Neural crest cell (in vitro differentiated cells): ENCODE measurements at places on chromosomes 3 and 15.

DNA sequence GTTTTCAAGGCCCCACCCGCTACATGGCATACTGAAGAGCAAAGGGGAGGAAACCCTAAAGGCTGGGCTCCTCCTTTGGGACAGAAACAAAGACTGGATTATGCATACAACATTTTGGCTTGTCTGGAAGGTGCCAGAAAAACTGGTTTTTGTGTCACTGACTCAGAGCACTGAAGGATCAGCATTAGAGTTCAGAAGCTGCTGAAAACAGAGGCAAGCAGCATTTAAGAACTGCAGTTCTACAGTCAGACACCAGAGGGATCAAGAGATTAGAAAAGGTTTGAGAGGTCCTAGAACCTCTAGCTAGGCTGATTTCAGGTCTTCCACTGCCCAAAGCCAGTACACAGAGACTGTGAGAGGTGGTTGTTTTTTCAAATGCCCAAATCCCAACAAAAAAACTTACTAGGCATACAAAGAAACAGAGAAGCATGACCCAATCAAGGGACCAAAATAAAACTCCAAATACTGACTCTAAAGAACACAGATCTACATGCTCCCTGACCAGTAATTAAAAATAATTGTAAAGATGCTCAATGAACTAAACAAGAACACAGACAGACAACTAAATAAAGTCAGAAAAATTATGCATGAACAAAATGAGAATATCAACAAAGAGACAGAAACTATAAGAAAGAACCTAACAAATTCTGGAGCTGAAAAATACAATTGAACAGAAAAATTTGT, 91.2 kb downstream of the SENP2 start:
- peaks cover 50% of the 10 kb centered on the region for H3K36me3 ChIP-seq
- H3K27ac ChIP-seq, result no peak overlapping the region
- H3K4me3 ChIP-seq, result no peak overlapping the region
- H3K4me1 ChIP-seq, result peaks cover 6% of the 10 kb centered on the region
- no peaks in the 10 kb centered on the region for H3K27me3 ChIP-seq

GRCh38 chr15:60208709-60209108, 189.1 kb downstream of the ANXA2 start:
- no peak overlapping the region for H3K27ac ChIP-seq
- H3K36me3 ChIP-seq, result no peaks in the 10 kb centered on the region
- no peak overlapping the region for H3K4me3 ChIP-seq

GRCh38 chr3:171561596-171562323, 101.6 kb upstream of the TNIK start:
- no peaks in the 10 kb centered on the region for H3K36me3 ChIP-seq
- H3K4me3 ChIP-seq, result peak overlapping the region; percentile 16
- peaks cover 38% of the 10 kb centered on the region for H3K4me1 ChIP-seq

GRCh38 chr15:74400313-74400860, 32.9 kb upstream of the CYP11A1 start:
- peaks cover 9% of the 10 kb centered on the region for H3K4me1 ChIP-seq
- no peaks in the 10 kb centered on the region for H3K36me3 ChIP-seq
- DNase-seq, result no peak

DNA sequence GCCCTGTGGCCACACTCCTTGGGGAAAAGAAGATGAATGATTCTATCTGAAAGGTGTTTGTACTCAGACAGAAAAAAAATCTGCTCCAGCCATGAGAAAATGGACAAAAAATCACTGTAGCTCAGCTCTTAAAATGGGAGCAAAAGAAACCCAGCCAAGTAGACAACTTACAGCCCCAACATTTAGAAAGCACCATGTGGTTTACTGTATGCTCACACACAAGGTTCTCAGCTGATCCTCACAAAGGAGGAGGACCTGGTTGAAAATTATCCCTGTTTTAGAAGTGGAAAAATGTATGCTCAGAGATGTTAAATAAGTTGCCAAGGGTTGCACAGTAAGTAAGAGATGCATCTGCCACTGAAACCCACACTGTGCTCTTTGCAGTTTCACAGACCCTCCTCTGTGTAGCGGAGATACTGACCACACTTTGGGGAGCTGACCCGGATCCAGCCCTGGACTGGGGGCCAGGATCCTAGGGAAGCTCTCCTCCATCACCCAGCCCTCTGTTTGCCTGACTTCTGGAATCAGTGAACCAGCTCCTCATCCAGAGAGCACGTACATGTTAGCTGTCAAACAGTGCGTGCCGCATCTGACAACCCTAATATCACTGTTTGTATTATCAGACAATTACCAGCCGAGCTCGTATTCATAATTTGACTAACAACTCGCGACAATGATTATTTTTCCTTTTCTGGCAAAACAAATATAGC, 32.7 kb upstream of the TPRG1 start:
- peaks cover 2% of the 10 kb centered on the region for H3K27me3 ChIP-seq
- no peaks in the 10 kb centered on the region for H3K36me3 ChIP-seq
- no peak for DNase-seq
- H3K4me1 ChIP-seq, result no peaks in the 10 kb centered on the region
- no peak overlapping the region for H3K4me3 ChIP-seq
